ENCODE measurements at places on chromosomes 13 and 19.
A peak's percentile ranks its signal among the peaks of the same experiment; 100 is the strongest.

- DNase-seq: peak; percentile 75
These were observed 418.6 kb downstream of the OXGR1 start for GRCh38 chr13:96575423-96576320.

DNA sequence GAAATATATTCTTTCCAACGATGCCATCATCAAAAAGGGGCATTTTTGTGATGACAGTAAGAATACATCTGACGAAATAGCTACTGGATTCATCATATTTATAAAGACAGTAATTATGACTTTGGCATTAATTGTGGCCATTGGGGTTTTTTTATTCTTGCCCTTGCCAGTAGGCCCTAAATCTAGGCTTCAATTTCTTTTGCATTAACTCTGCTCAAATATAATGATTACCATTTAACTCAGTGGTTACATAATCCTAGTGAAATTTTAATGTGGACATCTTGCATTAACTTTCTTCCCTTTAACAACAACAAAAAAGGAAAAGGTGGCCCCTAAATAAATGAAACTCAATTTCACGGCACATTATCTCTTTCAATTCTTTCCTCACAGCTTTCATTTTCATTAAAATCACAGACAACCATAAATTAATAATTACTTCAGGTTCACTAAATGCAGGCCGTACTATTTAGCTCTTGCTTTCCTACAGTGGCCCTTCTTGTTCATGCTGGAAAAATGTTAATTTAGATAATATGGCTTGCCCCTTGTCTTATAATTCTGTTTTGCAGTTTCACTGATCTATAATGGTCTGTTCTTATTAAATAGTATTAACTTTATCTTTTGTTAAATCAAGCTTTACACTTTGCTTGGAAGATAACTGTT, 615.6 kb downstream of the DACH1 start:
- no peak for DNase-seq

DNA sequence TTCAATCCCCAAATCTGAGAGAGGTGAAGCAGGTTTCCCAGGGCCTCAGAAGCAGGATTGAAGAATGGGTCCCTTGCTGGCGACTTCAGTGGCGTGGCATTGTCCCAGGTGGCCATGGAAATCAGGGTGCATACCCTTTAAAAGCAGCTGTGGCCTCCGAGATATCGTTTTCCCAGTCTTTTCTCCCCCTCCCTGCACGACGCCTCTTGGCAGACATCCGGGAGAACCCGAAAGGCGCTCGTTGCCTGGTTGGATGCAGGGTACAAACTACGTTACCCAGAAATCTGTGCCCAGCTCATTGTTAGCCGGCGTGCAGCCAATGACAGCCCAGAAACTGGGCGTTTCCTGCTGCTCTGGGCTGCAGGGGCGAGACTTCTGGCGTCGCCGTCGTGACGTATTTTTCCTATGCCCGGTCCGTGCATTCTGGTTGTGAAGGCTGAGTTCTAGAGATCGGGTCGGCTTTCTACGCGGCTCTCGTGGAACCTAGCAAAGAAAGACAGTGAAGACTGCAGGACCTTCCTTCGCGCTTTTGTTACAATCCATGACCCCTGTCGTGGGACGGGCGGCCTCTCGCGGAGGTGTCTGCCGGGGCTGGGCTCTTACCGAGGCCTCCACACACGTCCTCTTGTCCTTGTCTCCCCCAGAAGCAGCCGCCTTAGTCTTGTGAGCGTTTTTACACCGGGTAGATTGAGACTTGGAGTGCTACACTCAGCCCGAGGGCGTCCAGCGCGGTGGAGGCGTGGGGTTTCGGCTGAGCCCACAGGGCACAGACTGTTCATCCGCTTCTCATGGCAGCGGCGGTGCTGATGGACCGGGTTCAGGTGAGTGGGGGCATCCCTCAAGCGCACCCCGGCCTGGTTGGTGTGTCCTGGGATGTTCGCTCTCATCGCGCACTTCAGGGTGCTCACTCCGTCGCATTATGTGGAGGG, at the start of gene ZNF304:
TSS of gene ZNF304 (plus strand) at position 395 of the 929 bp plus-strand sequence. CDS start at position 789, 394 bp downstream.
- DNase-seq: peak; percentile 97

GRCh38 chr13:74087357-74087756, 46.8 kb downstream of the KLF12 start:
- DNase-seq: no peak

DNA sequence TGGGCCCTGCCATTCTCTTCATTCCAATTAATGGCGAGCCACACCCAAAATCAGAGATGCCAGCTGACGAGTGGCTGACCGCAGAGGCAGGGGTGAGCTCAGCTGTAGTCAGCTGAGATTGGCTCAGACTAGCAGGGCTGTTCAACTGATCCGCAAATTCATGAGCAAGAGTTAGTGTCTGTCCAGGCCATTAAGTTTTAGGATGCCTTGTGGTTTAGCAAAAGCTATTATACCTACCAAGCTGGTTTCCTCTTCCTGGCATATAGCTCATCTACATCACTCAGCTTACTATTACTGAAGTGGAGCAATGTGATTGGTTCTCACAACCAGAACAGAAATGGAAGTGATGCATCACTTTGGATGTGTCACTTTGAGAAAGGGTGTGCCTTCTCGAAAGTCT, 148.7 kb downstream of the NALCN start:
- no peak for DNase-seq

DNA sequence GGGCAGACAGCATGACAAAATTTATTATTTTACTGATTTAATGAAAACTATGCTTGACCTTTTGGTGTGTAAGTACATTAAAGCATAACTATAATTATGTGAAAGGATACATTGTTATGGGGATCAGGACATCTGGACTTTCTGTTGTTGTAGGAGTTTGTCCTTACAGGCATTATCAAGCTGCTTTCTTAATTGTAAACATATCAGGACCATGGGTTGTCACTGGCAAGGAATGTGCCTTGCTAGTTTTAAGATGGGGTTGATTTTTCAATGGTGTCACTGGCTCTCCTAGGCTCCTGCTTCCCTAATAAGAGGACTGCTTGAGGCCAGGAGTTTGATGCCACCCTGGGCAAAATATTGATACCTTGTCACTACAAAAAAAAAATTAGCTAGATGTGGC, 32.6 kb downstream of the KBTBD6 start:
- no peak for DNase-seq

GRCh38 chr13:112247471-112248405, 128.4 kb upstream of the SPACA7 start:
- DNase-seq: no peak

DNA sequence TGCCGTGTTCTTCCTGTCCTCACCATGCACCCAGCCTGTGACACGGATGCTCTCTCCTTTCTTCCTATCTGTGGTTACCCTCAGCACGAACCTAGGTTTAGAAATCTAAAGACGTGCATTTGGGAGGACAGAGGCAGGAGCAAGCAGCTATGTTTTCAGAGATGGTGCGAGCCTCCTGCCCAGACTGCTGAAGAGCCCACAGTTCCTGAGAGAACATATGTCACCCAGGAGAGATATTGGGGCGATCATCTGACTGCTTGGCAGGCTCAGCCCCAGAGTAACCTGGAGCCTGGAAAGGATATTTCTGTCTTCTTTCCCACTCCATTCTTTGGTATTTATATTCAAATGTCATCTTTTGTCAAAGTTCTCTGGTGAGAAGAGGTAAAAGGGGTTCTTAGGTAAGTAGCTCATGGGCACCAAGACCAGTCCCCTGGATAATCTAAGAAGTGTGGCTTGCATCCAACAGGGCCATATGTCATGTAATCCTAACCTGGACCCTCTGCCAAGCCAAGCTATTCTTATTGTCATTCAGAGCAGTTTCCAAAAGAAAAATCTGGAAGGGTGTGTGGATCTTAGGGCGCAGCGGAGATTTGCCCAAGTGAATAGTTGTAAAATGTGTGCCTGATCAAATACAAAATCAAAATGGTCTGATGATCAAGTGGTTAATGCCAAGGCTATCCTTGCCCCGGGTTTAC, 59.5 kb downstream of the FGF9 start:
- no peak for DNase-seq

GRCh38 chr19:56116606-56117005, 4.5 kb downstream of the ZNF787 start:
- no peak for DNase-seq

- peak; percentile 37 for DNase-seq
These were observed 102.7 kb downstream of the SLAIN1 start for GRCh38 chr13:77800219-77800618.

DNA sequence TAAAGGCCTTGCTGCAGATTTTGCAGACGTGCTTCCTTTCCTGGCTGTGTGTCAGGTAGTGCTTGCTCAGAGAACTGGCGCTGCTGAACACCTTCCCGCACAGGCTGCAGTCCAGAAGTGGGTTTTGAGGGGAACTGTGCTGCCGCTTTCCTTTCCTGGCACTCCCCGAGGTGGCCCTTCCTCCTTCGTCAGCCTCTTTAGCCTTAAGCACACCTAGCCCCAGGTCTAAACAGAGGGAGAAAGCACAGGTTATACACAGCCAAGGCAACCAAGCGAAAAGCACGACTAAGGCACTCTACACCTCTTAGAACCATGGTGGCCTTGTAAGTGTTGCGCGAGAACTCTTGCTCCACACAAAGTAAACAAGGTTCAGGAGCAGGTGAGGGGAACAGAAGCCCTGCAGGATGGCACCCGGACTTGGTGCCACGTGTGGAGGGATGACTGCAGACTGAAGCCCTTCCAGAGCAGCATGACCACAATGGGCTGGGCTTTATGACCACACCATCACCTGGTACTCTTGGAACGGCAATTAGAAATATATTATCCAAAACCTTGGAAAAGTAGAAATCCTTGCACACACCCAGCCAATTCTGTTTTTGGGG, 23.6 kb downstream of the ZNF541 start:
- DNase-seq: no peak
